ENCODE measurements at places on chromosomes 11 and 22. TPM values are rescaled to one million over a fixed set of nuclear protein-coding genes. Genes with fewer than 3 reads are reported as not detected.

Gene SYT12
- total RNA-seq: 1.8 TPM

Gene ART1
- not detected for total RNA-seq

Gene SORL1
- total RNA-seq: 10.6 TPM

Gene HRAS
- total RNA-seq: 47.9 TPM

Gene DKK3
- total RNA-seq: 1,610 TPM

Gene IFITM10
- 0.27 TPM for total RNA-seq

Gene OSM
- total RNA-seq: 0.56 TPM

Gene GCAT
- total RNA-seq: 16.7 TPM

Gene SLC22A25
- 0.09 TPM for total RNA-seq

Gene BLID
- total RNA-seq: 0.68 TPM

Gene GLYATL2
- 0.34 TPM for total RNA-seq

Gene DENND6B
- 2.4 TPM for total RNA-seq

Gene NECTIN1
- total RNA-seq: 6.6 TPM

Gene C22orf42
- total RNA-seq: not detected

Gene SLC22A6
- not detected for total RNA-seq

Gene TRIM29
- 0.50 TPM for total RNA-seq

Gene POU2F3
- total RNA-seq: not detected

Gene TTC28
- 15.0 TPM for total RNA-seq

Gene ALDH3B2
- total RNA-seq: not detected

Gene FXYD6
- 37.6 TPM for total RNA-seq

Gene IGSF9B
- total RNA-seq: 33.3 TPM

Gene SYVN1
- 41.6 TPM for total RNA-seq

Gene ISX
- total RNA-seq: not detected

Gene MYEOV
- total RNA-seq: 0.16 TPM

Gene PIWIL4
- 1.0 TPM for total RNA-seq

Gene PICALM
- 148 TPM for total RNA-seq

Gene SMIM35
- not detected for total RNA-seq

Gene DNAJB7
- not detected for total RNA-seq

Gene CENPM
- 2.0 TPM for total RNA-seq

Gene EIF4ENIF1
- 21.8 TPM for total RNA-seq

Gene APLNR
- total RNA-seq: 20.2 TPM

Gene SAMM50
- total RNA-seq: 55.5 TPM

Gene SPDYC
- total RNA-seq: not detected

Gene KCNQ1
- 33.5 TPM for total RNA-seq

Gene TIMM8B
- total RNA-seq: 103 TPM

Gene OSBP2
- 11.6 TPM for total RNA-seq

Gene UPB1
- total RNA-seq: 2.3 TPM

Gene POTEH
- not detected for total RNA-seq

Gene OR10AG1
- total RNA-seq: not detected

Gene IGF2
- total RNA-seq: 94.3 TPM

Gene MUC2
- not detected for total RNA-seq

Gene KCNJ5
- total RNA-seq: 6.1 TPM

Gene NAALADL1
- total RNA-seq: 6.6 TPM

Gene USP2
- total RNA-seq: 68.8 TPM

Gene BEST1
- total RNA-seq: 3.9 TPM

Gene OR5D13
- not detected for total RNA-seq

Gene NTM
- 37.4 TPM for total RNA-seq
